DMS53 (cell line): ENCODE measurements at places on chromosomes 11 and 22.

DNA sequence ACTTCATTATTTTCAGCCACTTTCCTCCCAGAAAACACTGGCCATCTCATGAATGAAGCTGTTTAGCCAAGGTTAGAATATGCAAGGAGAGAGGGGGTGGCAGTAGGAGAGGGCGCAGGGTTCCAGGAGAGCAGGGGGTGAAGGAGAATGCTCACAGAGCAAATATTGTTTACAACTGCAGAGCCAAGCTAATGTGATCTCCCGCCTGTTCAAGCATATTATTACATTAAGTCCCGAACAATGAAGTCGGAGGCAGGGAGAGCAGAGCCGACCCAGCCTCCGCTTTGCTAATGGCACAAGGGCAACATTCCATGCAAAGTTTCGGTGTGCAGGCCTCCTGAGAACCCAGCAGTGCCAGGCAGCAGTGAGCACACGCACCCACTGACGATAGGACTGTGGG, 80.1 kb downstream of the MICAL3 start:
- DNase-seq = no peak

DNA sequence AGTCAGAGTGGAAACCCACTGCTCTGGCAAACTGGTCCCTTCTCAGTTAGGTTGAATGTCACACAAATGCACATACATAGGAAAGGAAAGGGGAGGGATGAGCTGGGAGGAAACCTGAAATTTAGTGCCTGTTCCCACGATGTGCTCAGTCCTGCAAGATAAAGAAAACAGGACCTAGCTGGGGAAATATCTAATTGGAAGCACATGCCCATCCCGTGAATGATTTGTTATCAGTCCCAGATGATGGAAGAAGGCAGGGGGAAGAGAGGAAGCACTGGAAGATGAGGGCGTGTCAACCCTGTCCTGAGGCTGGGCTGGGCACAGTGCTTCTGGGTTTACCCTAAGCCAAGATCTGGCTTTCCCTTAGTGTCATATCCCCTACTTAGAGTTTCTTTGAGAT, 173.9 kb downstream of the NAV2 start:
- DNase-seq = no peak

DNA sequence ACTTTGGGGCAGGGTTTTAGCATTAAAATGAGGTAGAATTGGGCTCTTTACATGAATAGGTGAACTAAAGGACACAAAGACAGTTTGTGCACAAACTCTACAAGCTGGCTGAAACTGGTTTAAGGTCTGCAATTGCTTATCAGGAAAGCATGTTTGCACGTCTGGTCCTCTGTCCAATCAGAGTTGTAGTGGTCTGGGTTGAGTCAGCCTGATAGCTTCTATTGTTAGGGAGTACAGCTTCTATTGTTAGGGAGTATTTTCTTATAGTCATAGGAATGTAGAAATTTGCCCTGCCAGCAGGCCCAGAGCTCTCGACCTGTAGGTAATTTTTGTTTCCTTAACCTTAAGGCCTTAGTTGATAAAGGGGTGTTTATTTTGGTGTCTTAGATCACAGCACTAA, 1422.4 kb downstream of the LRRC4C start:
- peak; percentile 58 for DNase-seq

DNA sequence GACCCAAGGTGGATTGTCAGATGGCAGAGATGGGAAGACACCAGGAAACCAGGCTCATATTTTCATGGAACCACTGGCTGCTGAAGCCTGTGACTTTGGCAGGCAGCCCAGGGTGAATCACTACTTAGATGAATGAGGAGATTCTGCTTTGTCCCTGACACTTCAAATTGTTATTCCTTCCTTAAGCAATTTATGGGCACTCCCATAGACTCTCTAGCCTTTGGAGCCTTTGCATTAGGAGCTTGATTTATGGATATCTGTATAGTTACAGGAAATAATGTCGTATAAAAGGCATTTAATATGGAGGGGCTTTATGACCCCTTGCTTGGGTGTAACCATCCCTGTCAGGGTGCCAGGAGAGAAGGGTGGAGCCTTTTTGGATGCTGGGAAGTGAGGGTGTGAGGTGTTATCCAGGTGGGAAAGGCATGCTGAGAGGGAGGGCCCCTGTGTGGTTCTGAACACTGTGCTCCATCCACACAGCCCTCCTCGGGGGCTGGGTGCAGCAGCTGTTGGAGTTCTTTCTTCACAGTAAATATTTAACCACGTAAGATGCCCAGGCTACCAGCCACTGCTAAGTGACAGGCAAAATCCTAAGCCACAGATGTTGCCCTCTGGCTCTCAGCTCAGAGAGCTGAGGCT, 35.3 kb downstream of the IL18 start:
- peak; percentile 91 for DNase-seq

DNA sequence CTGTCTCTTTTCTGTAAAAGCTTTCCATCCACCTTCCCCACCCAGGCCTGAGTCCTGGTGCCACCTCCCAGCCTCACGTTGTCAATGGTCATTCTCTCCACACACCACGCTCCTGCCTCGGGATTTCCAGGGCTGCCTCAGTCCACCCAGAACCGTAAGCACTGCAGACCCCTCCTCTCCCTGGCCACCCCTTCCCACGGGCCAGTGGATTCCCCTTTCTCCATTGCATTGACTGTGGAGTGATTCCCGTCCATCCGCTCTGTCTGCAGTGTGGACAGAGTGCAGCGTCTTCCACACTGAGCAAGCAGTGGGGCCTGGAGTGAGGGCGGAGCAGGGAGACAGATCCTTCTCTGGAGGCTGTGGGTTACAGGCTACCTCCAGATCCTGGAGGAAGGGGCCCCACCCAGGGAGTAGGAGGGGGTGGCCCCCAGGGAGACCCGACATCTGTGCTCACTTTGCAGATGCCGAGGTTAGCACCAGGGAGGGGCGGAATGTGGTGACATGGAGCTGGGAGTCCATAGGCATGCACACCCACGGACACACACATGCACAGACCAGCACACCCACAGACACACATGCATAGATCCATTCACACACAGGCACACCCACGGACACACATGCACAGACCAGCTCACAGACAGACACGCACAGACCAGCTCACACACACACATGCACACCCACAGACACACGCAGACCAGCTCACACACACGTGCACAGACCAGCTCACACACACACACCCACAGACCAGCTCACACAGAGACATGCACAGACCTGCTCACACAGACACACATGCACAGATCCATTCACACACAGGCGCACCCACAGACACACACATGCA, 109.6 kb upstream of the B3GAT1 start:
- DNase-seq = no peak

GRCh38 chr11:20156876-20157613, 3.2 kb downstream of the DBX1 start:
- peak; percentile 72 for DNase-seq

GRCh38 chr11:57484141-57484710, 23.9 kb downstream of the RTN4RL2 start:
- no peak for DNase-seq

- no peak for DNase-seq
Measured at GRCh38 chr11:134226806-134227325, 2.4 kb downstream of the VPS26B start.

DNA sequence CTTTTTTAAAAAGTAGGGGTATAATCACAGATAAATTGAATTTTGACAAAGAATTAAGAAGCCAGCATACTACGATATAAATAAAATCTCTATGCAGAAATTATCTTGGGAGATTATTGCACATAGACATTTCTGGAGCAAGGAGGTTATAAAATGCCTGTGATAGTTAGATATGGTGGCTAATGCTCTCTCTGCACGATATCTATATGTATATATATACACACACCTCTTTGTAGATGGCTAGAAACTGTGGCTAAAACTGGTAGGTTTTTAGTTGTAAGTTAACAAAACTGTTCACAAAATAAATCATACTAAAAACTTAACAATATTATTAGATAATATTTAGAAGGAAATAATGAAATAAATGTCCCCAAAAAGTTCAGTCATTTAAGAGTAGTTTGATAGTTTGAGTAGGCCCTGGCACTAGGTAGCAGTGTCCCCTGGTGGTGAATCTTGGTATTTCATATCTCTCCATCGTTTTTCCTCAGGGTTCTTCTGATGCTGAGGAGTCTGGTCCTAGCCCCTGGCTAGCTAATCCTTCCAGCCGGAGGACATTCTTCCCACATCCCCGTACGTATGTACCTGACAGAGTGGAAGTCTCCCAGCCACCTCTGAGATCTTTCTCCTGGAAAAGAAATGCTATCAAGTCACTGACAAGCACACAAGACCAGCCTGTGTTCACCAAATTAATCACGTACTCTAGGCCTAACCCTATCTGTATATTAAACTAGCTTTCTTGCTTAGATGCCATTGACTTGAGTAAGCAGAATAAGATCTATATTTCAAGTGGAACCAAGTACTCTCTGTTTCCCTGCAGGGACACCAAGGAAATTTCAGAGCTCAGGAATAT, 32.2 kb downstream of the ART5 start:
- DNase-seq = peak; percentile 55

- DNase-seq = no peak
Measured at GRCh38 chr11:63897459-63898146, 19.4 kb downstream of the RCOR2 start.

- no peak for DNase-seq
Measured at GRCh38 chr11:59960502-59961381, 3.1 kb upstream of the OOSP4A start.

DNA sequence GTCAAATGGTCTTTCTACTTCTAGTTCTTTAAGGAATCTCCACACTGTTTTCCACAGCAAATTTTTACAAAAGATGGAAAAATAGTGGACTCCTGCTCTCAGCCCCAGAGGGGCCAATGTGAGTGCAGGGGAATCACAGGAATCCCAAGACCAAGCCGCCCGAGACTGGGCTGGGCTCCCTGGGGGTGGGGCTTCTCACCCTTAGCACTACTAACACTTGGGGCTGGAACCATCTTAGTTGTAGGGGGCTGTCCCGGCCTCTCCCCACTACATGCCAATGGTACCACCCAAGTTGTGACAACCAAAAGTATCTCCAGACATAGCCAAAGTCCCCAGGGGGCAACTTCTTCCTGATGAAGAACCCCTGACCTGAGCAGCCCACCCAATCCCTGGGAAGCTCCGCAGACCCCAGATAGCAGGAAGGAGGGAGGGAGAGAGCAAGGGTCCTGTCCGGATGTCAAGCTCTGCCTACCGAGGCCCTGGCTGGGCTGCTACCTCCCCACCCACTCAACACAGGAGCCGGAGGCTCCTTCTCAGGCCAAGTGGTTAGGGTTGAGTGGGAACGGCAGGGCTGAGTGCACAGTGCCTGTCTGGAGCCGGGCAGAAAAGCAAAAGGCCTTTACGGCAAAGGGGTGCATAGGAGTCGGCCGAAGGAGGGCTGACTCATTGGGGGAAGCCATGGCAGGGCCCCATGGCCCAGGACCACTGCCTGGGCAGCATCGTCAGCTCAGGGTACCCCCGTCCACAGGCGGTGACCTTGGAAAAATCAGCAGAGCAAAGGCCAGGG, 122.5 kb upstream of the FGF3 start:
- DNase-seq = no peak

- peak; percentile 41 for DNase-seq
Measured at GRCh38 chr11:100629671-100630070, 57.4 kb upstream of the ARHGAP42 start.

- no peak for DNase-seq
Measured at GRCh38 chr22:44274918-44275630, 37.7 kb downstream of the SHISAL1 start.

DNA sequence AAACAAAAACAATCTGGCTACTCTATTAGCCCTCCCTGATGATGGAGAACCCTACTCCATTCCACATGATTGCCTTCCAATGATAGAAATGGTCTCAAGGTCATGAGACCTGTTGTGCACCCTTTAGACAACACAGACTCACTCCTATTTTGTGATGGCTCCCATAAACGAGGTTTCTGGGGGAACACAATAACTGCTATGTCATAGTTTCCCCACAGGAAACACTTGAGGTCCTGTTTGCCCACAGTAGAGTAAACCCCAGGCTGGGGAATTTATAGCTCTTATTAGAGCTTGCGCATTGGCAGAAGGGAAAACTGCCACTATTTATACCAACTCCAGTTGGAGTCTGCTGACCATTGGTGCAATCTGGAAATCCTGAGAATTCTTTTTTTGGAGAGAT, 28.7 kb downstream of the MIF start:
- no peak for DNase-seq

DNA sequence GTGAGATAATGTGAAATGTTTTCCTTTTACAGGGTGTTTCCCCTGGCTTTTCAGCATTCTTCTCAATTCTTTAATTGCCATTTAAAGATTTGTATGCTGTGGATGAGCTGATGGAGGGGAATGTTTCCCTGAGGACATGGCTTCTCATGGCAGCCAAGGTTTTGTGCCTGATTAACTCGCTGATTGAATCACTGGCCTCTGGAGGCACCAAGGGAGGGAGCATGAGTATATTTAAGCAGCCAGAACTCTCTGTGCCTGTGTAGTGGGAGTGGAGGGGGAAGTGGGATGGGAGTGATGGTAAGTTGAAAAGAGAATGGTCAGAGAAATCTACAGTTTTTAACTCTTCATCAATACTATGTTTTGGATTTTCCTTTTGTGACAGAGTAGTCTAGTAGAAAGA, 88.7 kb downstream of the STIM1 start:
- no peak for DNase-seq

DNA sequence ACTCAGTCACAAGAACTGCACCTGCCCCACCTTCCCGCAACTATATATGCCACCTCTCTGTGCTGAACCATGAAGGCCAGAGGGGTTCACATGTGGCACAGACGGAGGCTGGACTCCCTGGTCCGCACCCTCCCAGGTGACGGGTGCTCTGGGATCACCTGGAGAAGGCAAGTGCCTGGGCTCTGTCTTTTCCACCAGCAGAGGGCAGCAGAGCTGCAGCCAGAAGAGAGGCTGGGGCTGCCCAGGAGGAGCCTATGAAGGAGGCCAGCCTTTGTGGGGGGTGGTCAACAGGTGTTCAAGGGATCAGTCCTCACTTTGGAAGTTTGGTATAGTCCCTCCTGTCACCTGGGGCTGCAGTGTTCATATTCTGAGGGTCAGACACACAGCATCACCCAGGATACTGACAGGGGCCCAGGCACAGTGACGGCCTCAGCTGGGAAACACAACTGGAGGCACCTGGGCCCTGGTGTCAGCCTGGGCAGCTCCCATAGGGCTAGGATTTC, 39.2 kb upstream of the IGLL5 start:
- peak; percentile 73 for DNase-seq

GRCh38 chr11:95795627-95796295, 5.5 kb downstream of the CEP57 start:
- DNase-seq = no peak

GRCh38 chr22:47802421-47802820, 1040.0 kb downstream of the TBC1D22A start:
- no peak for DNase-seq

- no peak for DNase-seq
Measured at GRCh38 chr11:1638344-1638743, 8.8 kb downstream of the KRTAP5-5 start.

DNA sequence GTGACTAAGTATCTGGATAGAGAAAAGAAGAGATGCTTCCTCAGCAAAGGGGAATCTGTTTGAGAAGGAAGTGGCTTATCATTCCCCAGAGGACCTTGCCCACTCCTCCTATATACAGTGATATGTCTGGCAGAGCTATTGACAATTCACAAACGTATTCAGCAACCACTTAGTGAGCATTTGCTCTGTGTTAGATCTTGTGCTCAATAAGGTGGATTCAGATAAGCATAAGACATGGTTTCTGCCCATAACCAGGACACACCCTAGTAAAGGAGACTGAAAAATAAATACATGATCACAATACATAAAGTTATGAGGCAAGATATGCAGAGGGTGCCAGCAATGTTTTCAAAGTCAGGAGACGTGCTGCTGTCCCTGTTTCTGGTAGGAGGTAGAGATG, 1.4 kb downstream of the TMEM9B start:
- DNase-seq = no peak
